ENCODE measurements at places on chromosomes 3 and 15. TPM values are rescaled to one million over a fixed set of nuclear protein-coding genes. Genes with fewer than 3 reads are reported as not detected.

ANKUB1 gene
- not detected for total RNA-seq

DNA sequence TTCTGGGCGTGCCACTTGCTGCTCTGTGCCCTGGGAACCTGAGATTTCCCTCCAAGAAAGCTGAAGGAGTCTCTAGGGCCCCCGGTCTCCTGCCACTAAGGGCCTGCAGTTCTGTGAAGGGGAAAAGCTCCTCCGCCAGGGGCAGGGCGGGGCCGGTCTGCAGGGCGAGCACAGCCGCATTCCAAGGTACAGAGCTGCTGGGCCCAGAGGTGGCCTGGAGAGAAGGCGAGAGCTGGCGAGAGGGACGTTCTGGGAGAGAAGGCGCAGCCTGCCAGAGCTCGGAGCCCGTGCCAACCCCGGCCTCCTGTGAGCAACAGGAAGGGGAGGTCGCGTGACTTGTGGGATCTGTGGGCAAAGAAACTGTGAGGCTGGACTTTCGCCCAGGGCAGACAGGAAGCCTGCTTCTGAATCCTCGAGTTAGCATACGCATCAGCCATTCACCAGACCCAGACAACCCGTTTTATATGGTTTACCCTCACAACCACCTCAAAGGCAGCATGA is 500.4 kb downstream of the SHQ1 start:
- no peaks in the 10 kb centered on the region for H3K36me3 ChIP-seq
- H3K27me3 ChIP-seq = no peaks in the 10 kb centered on the region
- no peak overlapping the region for H3K27ac ChIP-seq

- DNase-seq = no peak
- H3K27ac ChIP-seq = no peak overlapping the region
- no peaks in the 10 kb centered on the region for H3K27me3 ChIP-seq
- no peak overlapping the region for H3K4me3 ChIP-seq
- H3K36me3 ChIP-seq = no peaks in the 10 kb centered on the region
- H3K4me1 ChIP-seq = peaks cover 33% of the 10 kb centered on the region
These were observed 6.0 kb downstream of the MINDY2 start for GRCh38 chr15:58777107-58777506.

- DNase-seq = no peak
- H3K4me3 ChIP-seq = no peak overlapping the region
- no peak overlapping the region for H3K27ac ChIP-seq
- no peaks in the 10 kb centered on the region for H3K27me3 ChIP-seq
- H3K36me3 ChIP-seq = no peaks in the 10 kb centered on the region
These were observed 31.7 kb downstream of the ATP2C1 start for GRCh38 chr3:130925628-130926027.

- no peaks in the 10 kb centered on the region for H3K27me3 ChIP-seq
- H3K4me1 ChIP-seq = no peaks in the 10 kb centered on the region
- no peak overlapping the region for H3K4me3 ChIP-seq
- no peak for DNase-seq
These were observed 722.0 kb downstream of the NR2F2 start for GRCh38 chr15:97052513-97052912.

DNA sequence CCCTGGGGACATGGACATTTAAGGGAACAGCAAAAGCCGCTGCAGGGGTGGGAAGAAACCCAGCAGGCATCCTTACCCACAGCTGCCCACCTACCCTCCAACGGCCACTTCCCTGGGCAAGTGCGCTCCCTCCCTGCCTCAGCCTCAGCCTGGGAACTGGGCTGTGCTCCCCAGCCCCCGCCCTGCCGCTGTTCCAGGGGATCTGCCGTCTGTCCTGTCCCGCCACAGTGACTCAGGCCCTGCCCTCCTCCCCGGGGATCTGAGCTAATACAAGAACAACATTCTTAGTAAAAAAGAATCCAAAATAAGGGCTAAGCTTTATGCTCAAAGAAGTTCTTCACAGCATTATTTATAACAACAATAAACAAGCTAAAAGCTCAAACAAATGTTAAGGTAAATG is 7.4 kb upstream of the IQSEC1 start:
- H3K4me3 ChIP-seq = no peak overlapping the region
- H3K27ac ChIP-seq = no peak overlapping the region
- H3K4me1 ChIP-seq = peaks cover 20% of the 10 kb centered on the region
- no peaks in the 10 kb centered on the region for H3K36me3 ChIP-seq
- H3K27me3 ChIP-seq = peaks cover 3% of the 10 kb centered on the region

DNA sequence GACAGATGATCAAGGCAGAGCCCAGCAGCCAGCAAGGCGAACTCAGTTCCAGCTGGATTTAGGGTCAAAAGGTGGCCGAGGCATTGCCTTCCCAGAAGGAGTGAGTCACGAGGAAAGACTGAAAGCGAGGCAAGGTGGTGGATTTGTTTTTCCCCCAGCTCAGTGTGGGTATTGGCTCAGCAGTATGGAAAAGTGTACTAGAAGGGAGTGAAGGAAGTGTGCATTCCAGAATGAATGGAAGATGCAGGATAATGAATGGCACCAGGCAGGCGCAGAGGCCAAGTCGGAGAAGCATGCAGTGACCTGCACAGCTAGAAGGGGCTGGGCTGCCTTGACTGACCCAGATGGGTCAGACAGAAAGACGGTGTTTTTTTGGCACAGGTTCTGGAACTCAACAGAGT is 46.3 kb downstream of the FOXP1 start:
- DNase-seq = peak; percentile 88
- no peaks in the 10 kb centered on the region for H3K27me3 ChIP-seq
- H3K4me3 ChIP-seq = no peak overlapping the region
- no peaks in the 10 kb centered on the region for H3K36me3 ChIP-seq
- no peak overlapping the region for H3K27ac ChIP-seq

DNA sequence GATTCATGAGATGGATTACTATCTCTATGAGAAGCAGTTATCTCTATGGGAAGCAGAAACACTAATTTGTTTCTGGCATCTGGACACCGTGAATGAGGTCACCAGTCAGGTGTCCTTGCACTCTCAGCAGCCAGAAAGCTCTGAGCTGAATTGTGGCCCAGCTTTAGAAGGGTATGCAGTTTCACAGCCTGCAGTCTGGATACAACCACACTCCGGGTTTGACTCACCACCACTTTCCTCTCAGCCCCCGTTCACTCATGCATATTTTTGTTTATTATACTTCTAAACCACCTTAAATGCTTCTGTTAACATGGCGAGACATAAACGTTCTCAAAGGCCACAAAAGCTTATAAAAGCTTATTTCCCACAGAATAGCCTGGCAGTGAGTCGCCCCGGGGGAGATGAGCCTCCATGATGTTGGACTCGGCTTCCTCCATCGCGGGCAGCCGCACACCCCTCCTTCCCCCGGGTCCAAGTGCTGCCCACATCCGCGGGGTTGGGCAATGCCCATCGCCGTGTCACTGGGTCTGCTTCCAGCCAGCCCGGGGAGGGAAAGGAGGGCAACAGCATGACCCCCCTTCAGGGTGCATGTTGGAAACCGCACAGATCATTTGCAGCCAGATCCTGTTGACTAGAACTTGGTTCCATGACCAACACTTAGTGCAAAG is 16.8 kb upstream of the SLC41A3 start:
- no peak overlapping the region for H3K4me3 ChIP-seq
- H3K4me1 ChIP-seq = peaks cover 4% of the 10 kb centered on the region
- DNase-seq = peak; percentile 80
- peak overlapping the region; percentile 52 for H3K27ac ChIP-seq
- no peaks in the 10 kb centered on the region for H3K36me3 ChIP-seq

DNA sequence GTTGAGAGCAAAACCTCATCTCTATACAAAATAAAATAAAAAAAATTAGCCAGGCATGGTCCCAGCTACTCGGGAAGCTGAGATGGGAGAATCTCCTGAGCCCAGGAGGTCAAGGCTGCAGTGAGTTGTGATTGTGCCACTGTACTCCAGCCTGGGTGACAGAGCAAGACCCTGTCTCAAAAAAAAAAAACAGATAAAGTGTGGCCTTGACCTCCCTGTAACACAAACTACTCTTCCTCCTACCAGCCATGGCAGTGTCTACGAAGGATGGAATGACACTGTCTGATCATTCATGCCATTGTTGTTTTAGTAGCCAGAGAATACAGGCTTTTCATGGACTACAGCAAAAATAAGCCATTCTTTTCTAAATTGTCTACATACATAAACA is 117.1 kb upstream of the IQSEC1 start:
- DNase-seq = no peak
- no peaks in the 10 kb centered on the region for H3K36me3 ChIP-seq
- H3K4me1 ChIP-seq = no peaks in the 10 kb centered on the region
- no peak overlapping the region for H3K4me3 ChIP-seq

- no peaks in the 10 kb centered on the region for H3K4me1 ChIP-seq
- H3K4me3 ChIP-seq = no peak overlapping the region
- DNase-seq = no peak
- no peaks in the 10 kb centered on the region for H3K27me3 ChIP-seq
These were observed 28.2 kb downstream of the UBE3A start for GRCh38 chr15:25410649-25411048.

- no peaks in the 10 kb centered on the region for H3K27me3 ChIP-seq
- no peaks in the 10 kb centered on the region for H3K4me1 ChIP-seq
- H3K27ac ChIP-seq = no peak overlapping the region
- no peaks in the 10 kb centered on the region for H3K36me3 ChIP-seq
These were observed 139.9 kb downstream of the TJP1 start for GRCh38 chr15:29682361-29682760.

DNA sequence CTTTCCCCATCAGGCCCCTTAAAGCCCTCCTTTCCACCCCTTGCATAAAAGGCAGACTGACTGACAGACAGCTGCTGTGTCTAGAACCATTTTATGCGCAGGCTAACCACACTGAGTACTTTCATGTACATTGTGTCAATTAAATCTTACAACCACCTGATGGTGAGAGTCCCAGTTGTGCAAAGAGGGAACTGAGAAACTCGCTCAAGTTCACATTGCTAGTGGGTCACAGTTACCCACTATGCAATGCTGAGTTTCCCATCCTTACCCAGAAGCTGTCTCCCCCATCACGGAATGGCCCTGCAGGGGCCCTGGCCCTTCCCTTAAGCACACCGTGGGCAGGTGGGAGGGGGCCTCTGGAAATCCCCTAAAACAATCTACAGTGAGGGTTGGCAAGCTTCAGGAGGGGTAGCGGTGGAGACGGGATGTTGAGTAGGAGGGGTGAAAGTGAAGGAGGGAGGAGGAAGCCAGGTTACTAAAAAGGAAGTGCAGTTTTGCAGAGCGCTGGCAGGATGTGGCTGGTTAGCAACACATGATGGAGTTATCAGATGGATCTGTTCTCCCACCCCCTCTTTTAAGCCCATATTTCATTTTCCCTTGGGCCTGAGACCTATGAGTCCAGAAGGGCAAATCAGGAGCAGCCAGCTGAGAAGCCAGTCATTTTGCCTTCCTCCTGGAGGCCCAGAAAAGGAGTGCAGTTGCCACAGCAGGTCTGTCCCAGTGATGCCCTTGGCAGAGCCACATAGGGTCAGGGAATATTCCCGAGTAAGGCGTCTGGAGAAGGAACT is 30.0 kb downstream of the STARD5 start:
- H3K4me3 ChIP-seq = no peak overlapping the region
- no peak overlapping the region for H3K27ac ChIP-seq
- no peaks in the 10 kb centered on the region for H3K4me1 ChIP-seq

- no peak for DNase-seq
- no peak overlapping the region for H3K4me3 ChIP-seq
- H3K36me3 ChIP-seq = no peaks in the 10 kb centered on the region
- H3K27me3 ChIP-seq = no peaks in the 10 kb centered on the region
- H3K27ac ChIP-seq = no peak overlapping the region
These were observed 443.5 kb downstream of the OTOL1 start for GRCh38 chr3:161939918-161940620.
